ENCODE measurements at places on chromosomes 4 and X. TPM values are rescaled to one million over a fixed set of nuclear protein-coding genes. Genes with fewer than 3 reads are reported as not detected.
A peak's percentile ranks its signal among the peaks of the same experiment; 100 is the strongest.

IL2 gene
- polyA plus RNA-seq, result not detected

NUDT11 gene
- polyA plus RNA-seq, result 5.6 TPM

VSIG1 gene
- 0.26 TPM for polyA plus RNA-seq

DNA sequence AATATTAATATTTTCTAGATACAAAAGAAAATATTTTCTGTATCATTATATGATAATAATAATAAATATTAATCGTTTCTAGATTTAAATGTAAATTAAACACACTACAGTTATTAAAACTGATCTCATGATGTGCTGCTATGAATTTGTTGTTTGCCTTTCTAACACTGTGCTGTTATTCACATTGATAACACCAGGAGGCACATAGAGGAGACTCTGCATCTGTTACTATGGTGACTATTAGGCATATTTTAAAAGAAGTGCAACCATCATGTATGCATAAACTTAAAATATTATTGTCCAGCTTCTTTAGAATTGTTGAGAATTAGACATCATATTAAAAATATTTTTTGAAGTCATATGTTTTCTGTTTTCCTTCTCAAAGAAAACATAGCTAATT is 11.8 kb upstream of the PDGFC start:
- no peak for DNase-seq

DNA sequence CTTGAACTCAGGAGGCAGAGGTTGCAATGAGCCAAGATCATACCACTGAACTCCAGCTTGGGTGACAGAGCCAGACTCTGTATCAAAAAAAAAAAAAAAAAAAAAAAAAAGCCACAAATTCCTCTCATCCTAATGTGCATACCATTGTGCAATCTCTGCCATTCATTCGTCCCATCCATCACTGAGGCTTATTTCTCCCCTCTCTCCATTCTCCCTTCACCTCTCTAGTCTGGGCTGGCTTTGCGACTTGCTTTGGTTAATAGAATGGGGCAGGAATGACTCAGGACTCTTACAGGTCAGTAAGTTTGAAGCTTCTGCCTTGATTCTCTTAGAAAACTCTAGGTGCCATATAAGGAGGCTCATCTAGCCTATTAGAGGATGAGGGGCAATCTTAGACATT is 60.3 kb upstream of the DDX3X start:
- no peak for DNase-seq

DNA sequence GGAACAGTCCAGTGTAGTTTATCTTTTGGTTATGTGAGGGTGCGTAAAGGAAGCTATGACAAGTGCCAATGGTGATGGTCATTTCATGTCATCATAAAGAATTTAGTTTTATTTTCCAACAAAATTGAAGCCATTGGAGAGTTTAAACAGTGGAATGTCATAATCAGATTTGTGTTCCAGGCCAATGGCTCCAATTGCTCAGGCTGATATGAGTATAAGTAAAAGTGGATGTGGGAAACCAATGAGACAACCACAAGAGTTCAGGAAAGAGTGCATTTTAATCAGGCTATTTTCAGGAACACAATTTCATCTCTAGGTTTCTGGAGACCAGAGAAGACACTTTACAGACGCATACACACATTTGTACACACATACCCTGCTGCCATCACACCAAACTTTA is 20.7 kb downstream of the SPANXC start:
- no peak for DNase-seq

GRCh38 chrX:104745152-104745551 is 179.2 kb downstream of the IL1RAPL2 start:
- DNase-seq, result no peak

DNA sequence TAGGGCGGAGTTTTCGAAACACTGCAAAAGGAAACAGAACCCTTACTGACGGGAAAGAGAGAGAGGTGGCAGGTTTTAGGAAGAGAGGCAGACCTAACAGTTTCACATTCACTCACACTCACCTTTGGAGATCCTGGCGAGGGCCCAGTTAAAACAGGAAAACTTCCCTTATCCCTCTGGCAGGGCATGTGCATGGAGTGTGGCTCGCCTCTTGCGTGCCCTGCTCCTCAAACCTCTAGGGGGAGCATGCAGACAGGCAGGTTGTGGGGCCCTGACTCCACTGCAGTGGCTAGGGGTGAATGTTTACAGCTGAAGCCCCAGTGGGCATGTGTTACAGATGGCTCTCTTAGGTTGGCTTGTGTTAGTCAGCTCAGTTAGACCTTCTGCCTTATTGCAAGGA is 451.5 kb downstream of the UBE2NL start:
- no peak for DNase-seq

GRCh38 chr4:140038031-140038533 is 115.9 kb downstream of the MAML3 start:
- DNase-seq, result no peak

DNA sequence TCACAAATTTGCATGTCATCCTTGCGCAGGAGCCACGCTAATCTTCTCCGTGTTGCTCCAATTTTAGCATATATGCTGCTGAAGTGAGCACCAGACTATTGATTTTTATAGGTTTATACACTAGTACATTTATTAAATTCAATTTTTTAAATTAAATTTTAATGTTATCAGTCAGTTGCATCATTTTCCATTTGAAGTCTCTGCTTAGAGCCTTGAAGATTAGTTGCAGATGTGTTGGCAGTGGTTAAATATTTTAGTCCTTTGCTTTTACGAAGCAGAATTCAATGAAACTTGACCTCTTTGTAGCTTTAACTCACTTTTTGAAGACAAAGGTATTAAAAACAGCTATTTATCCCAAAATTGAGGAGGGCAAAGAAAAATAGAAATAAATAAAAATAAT is 16.5 kb downstream of the TRAPPC11 start:
- DNase-seq, result peak; percentile 24

- peak; percentile 88 for DNase-seq
Measured at GRCh38 chr4:137664046-137664387, 131.7 kb upstream of the PCDH18 start.

GRCh38 chr4:156132196-156132595 is 178.5 kb upstream of the CTSO start:
- no peak for DNase-seq

GRCh38 chr4:187256897-187257296 is 533.2 kb upstream of the FAT1 start:
- DNase-seq, result no peak
